ENCODE measurements at places on chromosomes 1 and 21.

- no peak for DNase-seq
Measured at GRCh38 chr1:29679828-29680558, 443.7 kb downstream of the PTPRU start.

- DNase-seq: no peak
Measured at GRCh38 chr1:116558571-116558970, 12.3 kb downstream of the CD58 start.

- DNase-seq: no peak
Measured at GRCh38 chr21:28282833-28283232, 709.8 kb downstream of the LTN1 start.

GRCh38 chr1:162151900-162152829 is 82.7 kb downstream of the NOS1AP start:
- DNase-seq: no peak

DNA sequence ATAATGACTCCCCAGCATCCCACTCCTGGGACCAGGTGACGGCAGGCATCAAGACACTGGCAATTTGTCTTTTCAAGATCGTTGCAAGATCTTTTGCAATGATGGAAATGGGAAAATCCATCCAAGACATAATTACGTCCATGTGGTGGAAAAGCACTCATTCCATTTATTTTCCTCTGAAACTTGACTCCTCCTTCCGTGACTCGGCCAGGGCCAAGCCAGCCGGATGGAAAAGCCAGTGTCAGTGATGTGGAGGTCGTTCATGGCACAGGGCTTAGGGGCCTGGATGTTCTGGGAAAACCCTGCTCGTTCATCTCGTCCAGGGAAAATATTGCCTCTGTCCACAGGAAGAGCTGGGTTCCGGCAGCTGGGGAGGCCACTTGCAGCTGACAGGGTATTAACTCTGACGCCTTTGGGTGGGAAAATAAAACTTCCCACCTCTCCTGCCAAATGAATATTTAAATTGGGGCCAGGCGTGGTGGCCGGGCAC is 46.2 kb downstream of the C1orf198 start:
- DNase-seq: no peak

DNA sequence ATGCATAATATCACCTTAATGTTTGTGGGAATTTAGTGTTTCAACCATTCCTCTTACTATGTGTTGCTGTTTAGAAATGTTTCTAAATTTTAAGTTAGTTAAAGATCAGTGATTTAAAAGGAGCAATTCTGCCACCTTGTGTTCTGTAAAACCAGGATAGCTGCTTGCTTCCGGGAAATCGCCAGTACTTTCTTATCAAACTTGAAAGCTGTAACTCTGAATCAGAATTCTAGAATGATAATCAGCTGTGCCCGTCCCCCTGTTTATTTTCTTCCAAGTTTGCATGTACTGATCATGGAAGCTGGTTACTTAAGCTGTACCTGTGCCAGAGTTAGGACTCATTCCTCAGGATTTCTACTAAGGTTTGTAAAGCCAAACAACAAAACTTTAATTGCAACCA is 656.4 kb downstream of the LTN1 start:
- no peak for DNase-seq

GRCh38 chr1:95716550-95716949 is 482.5 kb downstream of the RWDD3 start:
- no peak for DNase-seq

GRCh38 chr1:21585037-21585436 is 75.8 kb downstream of the ALPL start:
- DNase-seq: no peak

- peak; percentile 2 for DNase-seq
Measured at GRCh38 chr1:157115429-157115838, 15.8 kb upstream of the ETV3L start.

DNA sequence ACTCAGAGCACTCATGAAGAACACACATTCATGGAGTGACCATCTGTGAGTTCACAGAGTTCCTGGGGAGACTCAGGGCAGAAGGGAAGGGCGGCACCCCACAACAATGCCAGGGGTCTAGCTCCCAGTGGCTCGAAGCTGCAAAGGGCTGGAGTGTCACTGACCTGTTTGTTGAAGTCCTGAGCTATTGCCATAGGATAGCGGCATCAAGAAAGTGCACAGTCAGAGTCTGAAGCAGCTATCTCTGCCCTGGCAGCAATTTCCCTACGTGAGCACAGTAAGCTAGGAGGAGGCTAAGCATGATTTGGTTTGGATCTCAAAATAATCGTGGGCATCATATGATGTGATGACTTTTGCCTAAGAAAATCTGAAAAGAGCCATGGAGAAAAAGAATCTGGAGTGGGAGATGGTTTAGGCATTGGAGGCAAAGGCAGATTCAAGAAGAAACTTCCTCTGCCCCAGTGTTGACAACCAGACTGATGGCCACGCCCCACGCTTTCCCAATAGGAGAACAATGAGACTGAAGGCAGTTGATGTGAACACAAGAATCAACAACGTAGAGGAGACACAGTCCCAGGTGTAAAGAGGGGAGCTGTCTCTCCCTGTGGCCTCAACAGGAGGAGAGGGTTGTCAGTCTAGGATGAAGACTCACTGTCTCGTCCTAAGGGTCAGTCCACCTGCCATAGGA is 100.0 kb upstream of the SLC25A33 start:
- DNase-seq: no peak

GRCh38 chr1:21672478-21673276 is 3.5 kb upstream of the RAP1GAP start:
- no peak for DNase-seq

DNA sequence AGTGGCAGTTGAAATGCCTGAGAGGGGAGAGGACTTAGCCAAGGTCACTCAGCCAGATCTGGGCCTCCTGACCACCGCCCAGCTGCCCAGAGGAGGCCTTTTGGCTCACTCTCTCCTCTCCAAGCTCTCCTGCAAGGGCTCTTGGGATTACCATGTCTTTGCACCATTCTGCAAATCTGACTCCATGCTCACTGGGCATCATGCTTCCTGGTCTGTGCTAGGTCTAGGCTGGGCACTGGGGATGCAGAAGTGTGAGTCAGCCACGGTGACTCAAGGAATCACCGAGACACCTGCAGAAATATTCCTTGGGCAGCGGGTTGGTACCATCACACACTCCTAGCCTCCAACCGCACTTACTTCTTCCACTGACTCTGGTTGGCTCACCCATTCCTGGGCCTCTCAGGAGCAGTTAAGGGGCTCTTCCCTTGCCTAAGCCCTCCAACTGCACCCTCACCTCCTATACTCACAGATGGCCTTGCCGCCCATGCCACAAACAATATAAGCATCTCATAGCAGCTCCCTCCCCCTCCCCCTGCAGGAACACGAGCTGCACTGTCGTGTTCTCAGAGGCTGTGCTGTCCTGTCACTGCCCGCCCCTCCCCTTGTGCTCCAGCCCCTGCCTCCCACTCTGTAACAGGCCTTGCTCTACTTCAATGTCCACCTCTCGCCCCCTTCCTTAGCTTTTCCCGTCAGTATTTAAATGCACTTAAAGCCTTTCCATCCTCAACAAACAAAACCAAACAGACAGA is 34.8 kb downstream of the CDCP2 start:
- DNase-seq: no peak

DNA sequence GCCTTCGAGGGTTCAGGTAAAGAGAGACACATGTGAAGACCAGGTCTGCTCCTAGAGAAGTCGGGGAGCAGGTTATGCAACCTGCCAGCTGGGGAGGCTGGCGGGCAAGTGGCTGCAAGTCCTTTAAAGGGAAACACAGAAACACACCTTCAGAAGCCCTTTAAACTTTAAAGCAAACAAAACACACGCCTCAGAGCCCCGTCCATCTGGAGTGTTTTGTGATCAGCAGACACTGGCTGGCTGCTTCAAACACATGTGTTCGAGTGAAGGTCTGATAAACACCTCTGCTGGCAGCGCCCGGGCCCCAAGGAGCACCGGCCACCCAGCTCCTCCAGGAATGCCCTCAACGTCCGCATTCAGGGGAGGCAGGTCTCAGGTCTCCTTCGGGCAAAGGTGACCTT is 15.2 kb downstream of the RIPK4 start:
- DNase-seq: no peak

DNA sequence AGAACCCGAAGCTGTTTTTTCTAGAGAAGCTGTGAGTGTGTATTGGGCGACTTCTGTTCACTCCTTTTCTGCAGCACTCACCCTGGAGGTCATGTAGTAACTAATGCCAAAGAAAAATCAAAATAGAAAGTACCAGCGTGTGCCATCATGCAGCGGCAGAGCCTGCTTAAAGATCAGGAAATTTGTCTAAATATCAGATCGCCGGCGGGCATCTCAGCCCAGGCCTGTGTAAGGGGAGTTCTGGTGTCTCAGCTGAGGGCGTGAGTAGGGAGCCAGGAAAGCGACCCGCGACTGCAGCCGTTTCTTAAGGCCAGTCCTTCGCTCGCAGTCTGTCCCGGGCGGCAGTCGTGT is 768 bp downstream of the EDARADD start:
- no peak for DNase-seq

- DNase-seq: no peak
Measured at GRCh38 chr1:16088351-16088911, 15.0 kb upstream of the FAM131C start.

DNA sequence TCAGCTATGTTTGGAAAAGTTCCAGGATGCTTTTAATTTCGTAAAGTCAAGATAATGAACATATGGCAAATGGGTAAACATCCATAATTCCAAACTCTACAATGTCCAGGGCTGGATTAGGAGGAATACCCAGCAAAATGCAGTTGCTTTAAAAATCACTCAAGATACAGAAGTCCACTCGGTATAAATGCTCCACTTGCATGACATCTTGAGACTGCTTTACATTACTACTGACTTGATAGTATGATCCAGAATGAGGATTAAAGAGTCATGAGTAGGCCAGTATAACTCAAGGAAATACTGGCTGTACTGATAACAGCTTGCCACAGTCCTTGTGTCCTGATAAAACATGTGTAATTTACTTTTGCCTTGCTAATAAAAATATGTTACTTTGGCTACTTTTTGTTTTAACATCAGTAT is 58.3 kb upstream of the ANGPTL3 start:
- DNase-seq: no peak

- DNase-seq: no peak
Measured at GRCh38 chr1:233951804-233952203, 47.3 kb downstream of the SLC35F3 start.

GRCh38 chr21:26028183-26028582 is 142.4 kb downstream of the APP start:
- DNase-seq: no peak

DNA sequence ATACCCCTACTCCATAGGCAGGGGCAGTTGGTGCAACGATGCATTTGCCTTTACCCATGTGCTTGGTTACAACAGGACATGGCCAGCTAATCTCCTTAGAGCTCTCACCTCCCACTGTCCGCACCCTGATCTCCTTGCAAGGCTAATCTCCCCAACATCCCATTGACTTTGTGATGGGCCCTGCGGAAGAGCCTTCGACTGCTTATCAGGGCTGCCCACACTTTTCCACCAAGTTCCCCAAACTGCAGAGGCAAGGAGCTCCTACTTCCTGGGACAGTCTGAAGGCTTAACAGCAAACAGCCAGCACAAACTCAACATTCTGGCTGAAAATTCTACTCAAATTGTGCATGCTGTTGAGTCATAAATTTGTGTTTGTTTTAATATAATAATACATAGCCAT is 36.0 kb downstream of the C1orf94 start:
- no peak for DNase-seq

- DNase-seq: no peak
Measured at GRCh38 chr1:87829360-87829759, 500.7 kb downstream of the LMO4 start.

- DNase-seq: no peak
Measured at GRCh38 chr1:40786995-40787705, 3.6 kb downstream of the KCNQ4 start.

All from activated T-cell treated with anti-CD3 and anti-CD28 coated beads, Interleukin-2, amount 50 U/mL, for 1 hour (primary cell).